RWPE2 (cell line): ENCODE measurements at places on chromosomes 6 and 20.
A peak's percentile ranks its signal among the peaks of the same experiment; 100 is the strongest.

DNA sequence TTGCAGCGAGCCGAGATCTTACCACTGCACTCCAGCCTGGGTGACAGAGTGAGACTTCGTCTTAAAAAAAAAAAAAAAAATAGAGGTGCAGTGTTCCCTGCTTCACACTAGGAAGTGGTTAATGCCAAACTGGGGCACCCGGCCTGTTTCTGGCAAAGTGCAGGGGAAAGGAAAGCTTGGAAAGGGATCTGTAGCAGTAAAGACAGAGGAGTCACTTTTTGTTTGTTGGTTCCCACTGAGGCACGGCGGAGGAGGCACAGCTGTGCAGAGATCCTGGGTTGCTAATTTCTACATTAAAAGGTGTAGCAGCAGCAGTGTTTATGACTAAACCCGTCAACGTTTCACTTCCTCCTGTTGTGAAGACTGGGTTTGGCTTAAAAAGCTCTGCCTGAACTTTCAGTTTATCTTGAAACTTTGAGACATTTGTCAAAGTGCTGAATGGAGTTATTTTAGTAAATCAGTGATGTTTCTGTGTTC is 125.6 kb downstream of the CARMIL1 start:
- DNase-seq, result no peak

GRCh38 chr20:5216663-5217062 is 89.9 kb downstream of the CDS2 start:
- DNase-seq, result no peak

DNA sequence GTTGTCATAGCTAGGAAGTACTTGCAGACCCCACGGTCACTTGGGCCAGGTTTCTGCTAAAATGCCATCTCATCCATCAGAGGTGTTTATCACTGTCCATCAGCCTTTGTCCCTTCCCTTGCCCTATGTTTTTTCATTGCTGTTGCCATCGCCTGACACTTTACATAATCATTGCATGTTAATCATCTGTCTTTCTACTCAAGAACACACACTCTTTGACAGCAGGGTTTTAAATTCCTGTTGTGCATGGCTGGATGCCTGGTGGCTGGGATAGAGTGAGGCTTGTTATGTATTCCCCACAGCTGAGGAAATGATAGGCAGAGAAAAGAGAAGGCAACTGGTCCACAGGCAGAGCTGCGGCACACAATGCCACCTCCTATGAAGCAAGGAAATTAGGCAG is 11.7 kb upstream of the C6orf118 start:
- DNase-seq, result no peak

DNA sequence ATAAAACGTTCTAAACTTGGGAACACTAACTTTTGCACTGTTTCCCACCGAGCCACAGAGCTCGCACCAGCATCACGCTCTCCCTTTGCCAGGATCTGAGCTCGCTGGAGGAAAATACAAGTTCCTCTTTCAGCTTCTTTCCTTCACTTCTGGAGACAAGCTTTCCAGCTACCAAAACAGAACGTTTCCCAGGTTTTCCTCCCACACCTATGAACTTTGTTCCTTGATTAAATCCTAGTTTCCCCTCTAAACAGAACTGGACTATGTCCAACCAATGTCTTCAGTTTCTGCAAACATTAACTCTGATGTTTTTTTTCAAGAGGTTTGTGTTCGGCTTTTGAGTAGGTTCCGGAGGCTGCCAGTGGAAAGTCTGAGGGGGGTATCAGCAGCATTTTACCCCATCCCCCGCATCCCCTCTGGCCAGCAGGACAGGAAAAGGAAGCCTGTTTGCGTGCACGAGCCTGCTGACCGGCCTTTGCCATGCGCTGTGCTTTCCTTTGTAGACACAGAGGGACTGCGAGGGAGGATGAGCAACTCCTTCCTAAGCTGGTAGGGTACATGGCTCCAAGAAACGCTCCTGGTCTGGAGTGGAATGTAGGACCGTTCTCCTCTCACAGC is 135.5 kb downstream of the LY86 start:
- no peak for DNase-seq

- no peak for DNase-seq
Observed at GRCh38 chr6:135505648-135506047, 8.1 kb upstream of the AHI1 start.

- no peak for DNase-seq
Observed at GRCh38 chr6:53257533-53257932, 91.2 kb downstream of the ELOVL5 start.

DNA sequence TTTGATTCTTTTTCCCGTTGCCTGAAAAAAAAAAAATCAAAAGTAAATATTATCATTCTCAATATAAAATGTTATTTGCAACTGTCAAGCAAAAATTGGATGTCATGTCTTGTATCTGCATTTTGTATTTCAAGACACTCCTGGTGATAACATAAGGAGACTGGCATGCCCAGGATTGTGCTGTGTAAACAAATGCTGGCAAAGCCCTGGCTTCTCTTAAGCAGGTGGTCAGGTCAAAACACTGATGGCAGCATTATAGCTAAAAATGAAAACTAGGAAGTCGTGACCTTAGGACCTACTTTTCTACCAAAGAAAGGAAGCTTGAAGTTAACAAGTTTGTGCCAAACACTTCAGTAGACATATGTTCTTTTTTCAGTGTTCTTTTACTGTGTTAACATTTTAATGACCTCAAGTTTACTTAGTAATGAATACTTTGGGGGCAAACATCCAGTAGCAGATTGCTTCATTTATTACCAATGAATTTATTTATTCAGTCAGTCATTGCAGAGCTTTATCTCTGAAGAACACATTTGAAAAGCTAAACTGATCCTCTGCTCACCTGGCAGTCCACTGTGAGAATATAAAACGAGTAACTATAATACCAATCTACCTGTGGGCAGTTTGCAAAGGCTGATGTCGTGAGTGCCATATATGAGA is 243.1 kb upstream of the FLRT3 start:
- no peak for DNase-seq

DNA sequence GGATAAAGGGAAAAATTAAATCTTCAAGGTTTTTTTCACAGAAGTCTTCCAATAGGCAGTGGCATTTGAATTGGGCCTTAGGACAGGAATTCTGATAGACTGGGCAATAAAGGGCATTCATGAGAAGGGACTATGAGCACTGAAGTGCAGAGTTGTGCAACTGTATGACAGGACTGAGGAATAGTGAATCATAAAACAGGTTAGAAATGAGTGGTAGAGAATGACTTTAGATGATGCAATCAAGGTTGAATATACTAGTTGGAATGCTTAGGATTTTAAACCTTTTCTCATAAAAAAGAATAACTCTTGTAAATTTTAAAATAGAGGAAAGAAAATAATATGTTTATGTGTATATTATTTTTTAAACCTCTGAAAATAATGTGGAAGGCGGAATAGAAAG is 944.7 kb downstream of the PHF3 start:
- no peak for DNase-seq

GRCh38 chr6:139539852-139540251 is 165.4 kb upstream of the CITED2 start:
- DNase-seq, result peak; percentile 83

- no peak for DNase-seq
Observed at GRCh38 chr6:139161817-139162284, 27.0 kb downstream of the HECA start.

DNA sequence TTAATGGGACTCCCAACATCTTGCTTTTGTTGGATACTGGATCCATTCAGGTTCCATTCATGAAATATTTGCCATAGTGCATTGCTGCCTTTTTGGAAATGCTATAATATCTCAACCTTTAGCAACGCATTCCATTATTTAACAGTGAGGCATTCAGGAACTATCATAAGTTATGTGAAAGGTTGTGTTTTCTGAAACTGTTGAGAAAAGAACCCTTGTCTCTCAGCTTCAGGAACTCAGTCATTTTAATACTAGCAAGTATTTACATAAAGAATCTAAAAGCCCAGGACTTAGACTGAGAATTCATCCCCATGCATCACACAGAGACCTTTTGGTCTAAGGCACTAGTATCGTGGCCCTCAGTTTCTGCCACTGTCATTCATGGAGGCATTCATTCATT is 24.9 kb upstream of the SASH1 start:
- DNase-seq, result no peak

GRCh38 chr6:12221856-12222255 is 68.3 kb upstream of the EDN1 start:
- no peak for DNase-seq

- DNase-seq, result no peak
Observed at GRCh38 chr6:20732896-20733295, 198.6 kb downstream of the CDKAL1 start.

- peak; percentile 87 for DNase-seq
Observed at GRCh38 chr20:62754122-62754990, 41.9 kb upstream of the MRGBP start.

- DNase-seq, result no peak
Observed at GRCh38 chr6:89037141-89037900, 43.2 kb upstream of the PNRC1 start.

GRCh38 chr6:118171852-118172251 is 264.8 kb downstream of the SLC35F1 start:
- DNase-seq, result no peak

GRCh38 chr6:112667427-112667826 is 320.3 kb downstream of the RFPL4B start:
- DNase-seq, result no peak

GRCh38 chr6:32969685-32970412 is 1.5 kb downstream of the BRD2 start:
- DNase-seq, result peak; percentile 86

DNA sequence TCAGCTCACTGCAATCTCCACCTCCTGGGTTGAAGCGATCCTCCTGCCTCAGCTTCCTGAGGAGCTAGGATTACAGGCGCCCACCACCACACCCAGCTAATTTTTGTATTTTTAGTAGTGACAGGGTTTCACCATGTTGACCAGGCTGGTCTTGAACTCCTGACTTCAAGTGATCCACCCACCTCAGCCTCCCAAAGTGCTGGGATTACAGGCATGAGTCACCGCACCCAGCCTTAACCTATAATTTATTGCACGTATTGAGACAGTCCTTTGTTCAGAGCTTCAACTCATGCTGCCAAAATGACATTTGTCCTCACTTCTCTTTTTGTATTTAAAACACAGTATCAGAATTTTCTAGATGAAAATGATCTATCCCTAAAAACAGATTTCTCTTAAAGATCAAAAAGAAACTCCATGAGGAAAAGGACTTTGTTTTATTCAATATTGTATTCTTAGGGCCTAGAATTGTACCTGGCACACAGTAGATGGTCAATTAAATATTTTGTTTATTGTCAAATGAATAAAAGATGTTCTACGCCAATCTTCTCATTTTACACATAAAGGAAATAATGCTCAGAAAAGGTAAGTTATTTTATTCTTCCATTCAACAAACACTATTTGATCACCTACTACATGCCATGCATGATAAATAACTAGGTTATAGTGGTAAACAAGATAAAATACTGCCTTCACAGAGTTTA is 10.8 kb downstream of the SERAC1 start:
- no peak for DNase-seq

- no peak for DNase-seq
Observed at GRCh38 chr20:50691573-50692551, 520 bp upstream of the RIPOR3 start.

GRCh38 chr20:59944726-59945125 is 4.5 kb downstream of the FAM217B start:
- DNase-seq, result no peak

DNA sequence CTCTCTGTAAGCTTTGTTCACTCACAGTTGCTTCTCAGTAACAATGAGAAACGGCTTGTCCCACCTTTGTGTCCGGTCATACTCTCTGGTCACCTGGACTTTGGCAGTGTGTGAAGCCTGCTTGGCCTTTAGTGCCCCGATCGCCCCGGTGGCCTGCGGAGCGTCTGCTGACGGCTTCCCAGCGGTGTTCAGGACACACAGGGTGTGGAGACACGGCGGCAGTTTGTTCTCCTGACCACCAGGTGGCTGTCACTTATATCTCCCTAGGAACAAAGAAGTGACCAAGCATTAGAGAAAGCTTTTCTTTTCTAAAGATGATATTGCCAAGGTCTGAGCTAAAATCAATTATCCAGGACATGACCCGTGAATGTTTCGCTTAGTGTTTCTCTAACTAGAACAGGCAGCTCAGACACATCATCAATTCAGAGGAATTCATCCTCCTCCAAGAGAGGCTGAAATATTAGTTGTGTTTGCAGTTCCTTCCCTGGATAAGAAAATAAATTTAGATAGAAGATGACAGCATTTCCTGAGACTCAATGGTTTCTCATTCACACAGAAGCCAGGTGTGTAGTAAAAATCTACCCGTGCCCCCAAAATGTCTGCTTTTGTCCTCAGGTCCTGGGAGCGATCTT is 167.4 kb upstream of the THBS2 start:
- DNase-seq, result no peak

- DNase-seq, result no peak
Observed at GRCh38 chr6:110509617-110510241, 33.3 kb upstream of the SLC22A16 start.

GRCh38 chr20:20859510-20859909 is 147.1 kb upstream of the RALGAPA2 start:
- no peak for DNase-seq

- no peak for DNase-seq
Observed at GRCh38 chr6:163759542-163759941, 345.0 kb downstream of the QKI start.

DNA sequence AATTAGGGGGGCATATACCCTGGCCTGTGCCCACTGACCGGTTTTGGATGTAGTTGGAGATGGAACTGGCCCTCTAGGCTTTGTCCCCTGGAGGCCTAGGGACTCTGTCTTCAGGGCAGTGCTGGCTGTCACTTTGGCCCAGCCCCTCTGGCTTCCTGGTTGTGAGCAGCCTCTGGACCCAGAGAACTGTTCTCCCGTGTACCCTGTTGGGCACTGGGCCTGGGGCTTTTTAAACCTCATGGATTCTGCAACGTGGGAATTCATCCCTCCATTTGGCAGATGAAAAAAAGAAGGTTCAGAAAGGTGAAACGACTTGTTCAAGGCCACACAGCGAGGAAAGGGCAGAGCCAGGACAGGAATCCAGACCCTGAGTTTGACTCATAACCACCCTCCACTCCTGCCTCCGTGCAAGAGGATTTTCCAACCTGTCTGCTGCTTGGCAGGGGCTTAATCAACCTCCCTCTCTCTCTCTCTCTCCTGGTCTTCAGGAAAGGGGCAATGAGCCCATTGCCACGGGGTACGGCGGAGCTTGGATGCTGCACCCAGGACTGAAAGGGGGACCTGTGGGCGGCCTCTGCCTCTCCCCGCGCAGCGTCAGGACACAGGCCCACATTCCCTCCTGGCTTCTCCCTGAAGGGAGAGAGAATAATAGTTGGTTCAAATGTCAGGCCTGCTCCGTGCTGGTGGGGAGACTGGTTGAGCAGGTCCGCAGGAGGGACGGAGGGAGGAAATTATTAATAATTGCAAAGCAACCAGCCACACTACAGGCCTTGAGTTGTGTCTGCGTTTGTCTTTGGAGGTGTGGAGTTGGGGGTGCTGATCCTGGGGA is 56.0 kb downstream of the CEBPB start:
- DNase-seq, result no peak

- no peak for DNase-seq
Observed at GRCh38 chr6:146301764-146302163, 241.9 kb upstream of the RAB32 start.

- DNase-seq, result no peak
Observed at GRCh38 chr6:15708231-15708630, 45.4 kb upstream of the DTNBP1 start.

- no peak for DNase-seq
Observed at GRCh38 chr6:126657561-126658175, 317.8 kb downstream of the CENPW start.

GRCh38 chr6:125210667-125211066 is 57.1 kb downstream of the TPD52L1 start:
- no peak for DNase-seq
